Anterior cingulate cortex (tissue), 58 donors: ENCODE measurements at places on chromosomes 1 and 21.

- peak; percentile 93 for DNase-seq
Measured at GRCh38 chr1:11645670-11646265, 8.5 kb downstream of the FBXO2 start.

GRCh38 chr1:231814021-231814420, 187.4 kb downstream of the DISC1 start:
- no peak for DNase-seq

GRCh38 chr21:45951676-45952075, 29.9 kb upstream of the COL6A1 start:
- DNase-seq, result no peak

GRCh38 chr1:66978201-66978600, 53.4 kb downstream of the MIER1 start:
- no peak for DNase-seq

- no peak for DNase-seq
Measured at GRCh38 chr1:20348326-20348915, 57.7 kb downstream of the VWA5B1 start.

- DNase-seq, result no peak
Measured at GRCh38 chr1:246113555-246114095, 393.5 kb downstream of the SMYD3 start.

GRCh38 chr1:176149939-176150807, 56.9 kb downstream of the COP1 start:
- no peak for DNase-seq

DNA sequence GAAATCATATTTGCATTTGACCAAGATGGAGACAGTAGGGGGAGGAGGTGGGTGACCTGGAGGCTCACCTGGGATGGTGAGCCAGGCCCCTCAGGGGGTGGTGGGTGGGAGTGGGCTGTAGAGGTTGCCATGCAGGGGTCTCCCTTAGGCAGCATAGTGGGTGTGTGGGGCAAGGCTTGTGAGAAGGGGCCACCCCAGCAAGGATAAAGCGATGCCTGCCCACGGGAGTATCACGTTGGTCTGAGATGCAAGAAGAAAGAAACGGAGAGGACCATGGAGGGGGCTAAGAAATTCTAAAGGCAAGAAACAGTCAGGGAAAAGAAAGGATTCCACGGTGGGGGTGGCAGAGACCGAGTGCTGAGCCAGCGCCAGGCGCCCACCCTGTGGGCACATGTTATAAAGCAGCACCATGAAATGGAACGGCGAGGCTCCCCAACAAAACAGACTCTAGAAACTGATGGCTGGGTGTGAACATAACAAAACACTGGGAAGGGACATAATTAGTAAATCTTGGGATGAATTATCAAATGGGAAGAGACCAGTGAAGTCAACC, 11.7 kb upstream of the C2CD2 start:
- no peak for DNase-seq

DNA sequence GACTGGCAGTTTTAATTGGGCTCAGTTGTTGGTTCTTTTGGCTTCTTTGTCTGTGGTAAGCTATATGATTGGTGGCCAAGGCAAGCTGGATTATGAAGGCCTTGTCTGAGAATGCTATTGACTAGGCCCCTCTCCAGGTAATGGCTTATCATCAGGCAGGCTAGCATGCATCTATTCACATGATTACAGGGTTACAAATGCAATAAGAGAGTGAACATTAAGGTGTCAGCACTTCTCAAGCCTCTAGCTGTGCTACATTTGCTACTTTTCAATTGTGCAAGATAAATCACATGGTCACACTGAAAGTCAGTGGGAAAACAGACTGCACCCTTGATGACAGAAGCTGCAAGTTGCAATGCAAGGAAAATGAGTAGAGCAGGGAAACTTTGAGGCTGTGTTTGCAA, 550.9 kb upstream of the TMPRSS15 start:
- no peak for DNase-seq

DNA sequence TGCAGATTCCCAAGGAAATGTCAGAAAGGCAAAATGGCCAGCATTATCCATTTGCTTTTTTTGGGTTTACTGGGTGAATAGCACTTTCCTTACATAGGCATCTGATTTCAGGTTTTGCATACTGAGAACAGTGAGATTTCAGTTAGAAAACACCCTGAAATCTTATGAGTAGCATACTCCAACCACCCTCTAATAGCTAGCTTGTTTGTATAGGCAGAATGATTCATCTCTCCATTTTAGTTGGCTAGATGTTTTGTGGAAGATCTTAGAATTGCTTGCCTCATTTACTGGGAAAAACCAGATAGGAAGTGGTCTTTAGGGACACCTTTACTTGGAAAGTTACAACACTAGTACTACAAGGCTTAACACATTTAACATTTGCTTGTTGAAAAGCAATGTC, 10.4 kb downstream of the KYAT3 start:
- DNase-seq, result no peak

DNA sequence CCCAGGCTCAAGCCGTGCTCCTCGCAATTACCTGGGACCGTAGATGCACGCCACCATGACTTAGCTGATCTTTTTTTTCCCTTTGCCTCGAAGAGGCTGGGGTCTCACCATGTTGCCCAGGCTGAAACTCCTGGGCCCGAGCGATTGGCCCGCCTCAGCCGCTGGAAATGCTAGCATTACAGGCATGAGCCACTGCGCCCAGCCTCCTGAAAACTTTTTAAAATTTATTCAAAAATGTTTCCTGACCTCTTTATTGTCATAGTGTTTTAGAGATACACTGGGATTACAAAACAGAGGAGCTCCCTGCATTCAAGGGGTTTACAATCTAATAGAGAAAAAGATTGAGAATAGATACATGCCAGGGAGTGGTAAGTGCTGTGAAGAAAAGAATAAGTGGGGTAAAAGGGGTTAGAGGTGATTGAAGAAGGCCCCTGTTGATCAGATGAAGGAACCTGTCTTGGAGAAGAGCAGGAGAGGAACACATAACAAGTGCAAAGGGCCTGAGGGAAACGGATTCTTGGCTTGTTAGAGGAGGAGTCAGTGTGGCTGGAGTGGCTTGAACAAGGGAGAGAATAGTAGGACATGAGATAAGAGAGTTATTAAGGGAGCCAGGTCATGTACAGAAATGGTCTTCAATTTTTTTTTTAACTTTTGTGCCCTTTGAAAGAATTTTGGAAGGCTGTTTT, 1.7 kb upstream of the TRIM33 start:
- no peak for DNase-seq

- no peak for DNase-seq
Measured at GRCh38 chr1:9281908-9282695, 10.6 kb upstream of the SPSB1 start.

- no peak for DNase-seq
Measured at GRCh38 chr1:187415065-187415464, 586.3 kb downstream of the PLA2G4A start.

DNA sequence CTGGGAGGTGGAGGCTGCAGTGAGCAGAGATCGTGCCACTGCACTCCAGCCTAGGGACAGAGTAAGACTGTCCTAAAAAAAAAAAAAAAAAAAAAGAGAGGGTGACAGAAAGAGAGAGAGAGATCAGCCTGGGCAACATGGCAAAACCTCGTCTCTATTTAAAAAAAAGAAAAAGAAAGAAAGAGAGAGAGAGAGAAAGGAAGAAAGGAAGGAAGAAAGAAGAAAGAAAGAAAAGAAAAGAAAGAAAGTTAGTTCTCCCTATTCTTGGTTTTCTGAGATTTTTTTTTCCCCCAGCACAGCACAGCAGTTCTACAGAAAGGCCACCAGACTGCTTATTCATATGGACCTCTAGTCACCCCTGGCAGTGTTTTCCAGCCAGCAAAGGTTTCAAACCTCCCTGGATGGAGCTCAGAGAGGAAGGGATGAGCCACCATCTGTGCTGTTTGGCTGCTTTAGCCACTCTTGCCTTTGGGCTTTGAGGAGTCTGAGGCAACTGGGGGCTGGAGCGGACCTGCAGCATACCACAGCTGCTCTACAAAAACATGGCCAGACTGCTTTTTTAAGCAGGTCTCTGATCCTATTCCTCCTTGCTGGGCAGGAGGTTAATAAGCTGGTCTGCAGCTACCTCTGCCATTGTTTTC, 10.6 kb downstream of the S100A6 start:
- no peak for DNase-seq
